ENCODE measurements at places on chromosomes 12 and 14.

DNA sequence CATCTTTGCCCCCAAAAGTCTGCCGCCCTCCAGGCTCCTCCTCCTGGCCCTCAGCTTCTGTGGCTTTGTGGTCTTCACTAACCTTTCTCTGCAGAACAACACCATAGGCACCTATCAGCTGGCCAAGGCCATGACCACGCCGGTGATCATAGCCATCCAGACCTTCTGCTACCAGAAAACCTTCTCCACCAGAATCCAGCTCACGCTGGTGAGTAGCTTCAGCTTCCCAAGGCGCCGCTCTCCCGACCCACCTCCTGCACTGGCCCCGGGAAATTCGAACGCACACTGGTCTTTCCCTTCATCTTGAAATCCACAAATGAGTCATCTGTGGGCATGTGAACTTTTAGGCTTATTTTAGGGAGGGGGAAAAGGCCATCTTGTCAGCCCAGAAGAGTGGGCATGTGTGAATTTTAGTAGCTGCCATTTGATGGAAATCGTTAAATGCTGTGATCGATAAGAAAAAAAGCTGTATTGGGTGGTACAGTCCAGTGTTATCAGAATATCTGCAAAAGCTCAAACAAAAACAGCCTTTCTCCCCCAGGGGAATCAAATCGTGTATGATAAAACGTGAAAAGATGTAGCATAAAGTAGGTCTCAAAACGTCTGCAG lies 700 bp downstream of the SLC35E3 start:
- peak; percentile 19 for DNase-seq

GRCh38 chr12:55997535-55997859 lies 421 bp downstream of the SUOX start:
- DNase-seq = no peak

DNA sequence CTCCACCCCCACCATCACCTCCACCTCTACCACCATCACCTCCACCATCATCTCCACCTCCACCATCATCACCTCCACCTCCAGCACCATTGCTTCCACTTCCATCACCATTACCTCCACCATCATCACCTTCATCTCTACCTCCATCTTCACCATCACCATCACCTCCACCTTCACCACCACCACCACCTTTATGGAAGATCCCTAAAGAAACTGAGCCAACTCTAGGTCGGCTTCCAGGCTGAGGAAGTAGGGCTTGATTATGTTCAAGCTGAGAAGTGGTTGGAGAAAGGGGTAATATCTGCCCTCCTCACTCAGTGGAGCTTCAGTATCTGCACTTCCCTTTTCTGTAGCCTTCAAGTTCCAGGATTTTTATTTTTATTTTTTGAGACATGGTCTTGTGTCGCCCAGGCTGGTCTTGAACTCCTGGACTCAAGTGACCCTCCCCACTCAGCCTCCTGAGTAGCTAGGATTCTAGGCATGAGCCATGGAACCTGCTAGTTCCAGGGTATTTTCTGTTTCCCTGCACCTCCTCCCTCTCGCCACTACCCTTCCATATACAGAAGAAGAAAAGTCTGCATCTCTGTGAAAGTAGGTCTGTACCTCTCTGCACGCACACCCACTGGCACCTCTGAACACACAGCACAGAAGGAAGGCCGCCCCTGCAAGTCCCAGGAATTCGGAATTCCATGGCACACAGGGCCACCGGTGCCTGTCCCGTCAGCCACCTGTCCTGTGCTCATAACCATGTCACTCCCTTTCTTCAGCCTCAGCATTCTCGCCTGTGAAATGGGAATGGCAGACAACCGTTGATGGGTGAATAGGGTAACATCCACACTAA lies 5.9 kb downstream of the ZBTB42 start:
- DNase-seq = no peak

- DNase-seq = no peak
These were observed 4.3 kb downstream of the GALNT9 start for GRCh38 chr12:132324841-132325732.
